ENCODE measurements at places on chromosomes 3 and 15.

DNA sequence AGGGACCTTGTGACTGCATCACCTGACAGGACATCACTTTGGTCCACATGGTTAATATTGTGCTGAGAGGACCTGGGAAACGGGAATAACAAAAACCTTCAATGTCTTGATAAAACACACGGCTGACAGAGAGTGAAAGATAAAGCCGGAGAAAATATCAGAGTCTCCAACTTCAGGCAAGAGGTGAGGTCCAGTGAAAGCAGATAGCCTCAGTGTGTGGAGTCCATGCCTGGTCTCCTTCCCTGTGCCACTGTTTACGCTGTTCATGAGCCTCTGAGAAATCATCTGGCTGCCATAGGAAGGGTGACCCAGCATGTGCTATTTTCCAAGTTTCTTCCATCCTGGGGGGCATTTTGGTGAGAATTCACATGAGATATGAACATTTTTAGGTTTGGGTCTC, 39.8 kb downstream of the CCR3 start:
- no peak for DNase-seq

DNA sequence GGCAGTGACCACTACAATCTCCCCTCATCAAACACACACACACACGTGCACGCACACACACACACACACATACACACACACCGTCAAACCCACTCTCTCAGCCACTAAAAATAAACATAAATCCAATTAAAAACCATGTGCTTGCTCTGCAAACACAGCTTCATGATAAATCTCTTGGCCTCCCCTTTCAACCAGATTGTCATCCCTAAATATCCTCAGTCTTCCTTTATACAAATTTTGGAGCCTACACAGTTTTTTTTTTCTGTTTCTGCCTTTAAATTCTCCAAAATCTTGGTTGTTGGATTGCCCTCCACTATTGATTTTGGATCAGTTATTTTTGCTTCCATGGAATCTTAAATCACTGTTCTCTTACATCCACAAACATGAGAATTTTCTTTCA, 245.6 kb downstream of the SATB1 start:
- DNase-seq = no peak

DNA sequence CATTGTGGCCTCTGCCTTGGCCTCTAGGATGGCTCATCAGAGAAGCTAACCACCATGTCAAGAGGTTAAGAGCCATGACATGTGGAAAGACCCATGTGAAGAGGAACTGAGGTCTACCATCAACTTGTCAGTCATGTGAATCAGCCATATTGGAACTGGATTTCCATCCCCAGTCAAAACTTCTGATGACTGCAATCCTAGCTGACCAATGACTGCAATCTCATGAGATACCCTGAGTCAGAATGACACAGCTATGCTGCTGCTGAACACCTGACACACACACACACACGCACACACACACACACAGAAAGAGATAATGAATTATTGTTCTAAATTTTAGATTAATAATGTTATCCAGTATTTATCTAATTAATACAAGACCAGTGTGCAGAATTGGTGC, 337.5 kb upstream of the LMCD1 start:
- DNase-seq = no peak

DNA sequence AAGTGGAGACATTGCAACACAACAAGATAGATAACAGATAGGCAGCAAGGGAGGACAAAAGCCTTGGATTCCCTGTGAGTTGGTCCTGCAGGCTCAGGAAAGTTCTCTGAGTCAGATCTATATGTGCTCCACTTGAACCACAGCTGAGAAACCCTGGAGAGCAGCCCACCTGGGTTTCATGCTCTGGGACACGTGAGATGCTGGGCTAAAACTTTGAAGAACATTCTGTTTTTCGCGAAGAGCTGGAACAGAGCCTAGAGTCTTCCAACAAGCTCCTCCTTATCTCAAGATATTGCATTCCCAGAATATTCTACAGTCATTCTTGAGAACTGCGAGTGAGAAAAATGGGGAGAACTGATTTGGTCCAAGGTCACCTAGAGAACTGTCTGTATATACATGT, 583.0 kb upstream of the ROBO1 start:
- DNase-seq = no peak

GRCh38 chr3:42503251-42503924, 945 bp downstream of the VIPR1 start:
- no peak for DNase-seq

DNA sequence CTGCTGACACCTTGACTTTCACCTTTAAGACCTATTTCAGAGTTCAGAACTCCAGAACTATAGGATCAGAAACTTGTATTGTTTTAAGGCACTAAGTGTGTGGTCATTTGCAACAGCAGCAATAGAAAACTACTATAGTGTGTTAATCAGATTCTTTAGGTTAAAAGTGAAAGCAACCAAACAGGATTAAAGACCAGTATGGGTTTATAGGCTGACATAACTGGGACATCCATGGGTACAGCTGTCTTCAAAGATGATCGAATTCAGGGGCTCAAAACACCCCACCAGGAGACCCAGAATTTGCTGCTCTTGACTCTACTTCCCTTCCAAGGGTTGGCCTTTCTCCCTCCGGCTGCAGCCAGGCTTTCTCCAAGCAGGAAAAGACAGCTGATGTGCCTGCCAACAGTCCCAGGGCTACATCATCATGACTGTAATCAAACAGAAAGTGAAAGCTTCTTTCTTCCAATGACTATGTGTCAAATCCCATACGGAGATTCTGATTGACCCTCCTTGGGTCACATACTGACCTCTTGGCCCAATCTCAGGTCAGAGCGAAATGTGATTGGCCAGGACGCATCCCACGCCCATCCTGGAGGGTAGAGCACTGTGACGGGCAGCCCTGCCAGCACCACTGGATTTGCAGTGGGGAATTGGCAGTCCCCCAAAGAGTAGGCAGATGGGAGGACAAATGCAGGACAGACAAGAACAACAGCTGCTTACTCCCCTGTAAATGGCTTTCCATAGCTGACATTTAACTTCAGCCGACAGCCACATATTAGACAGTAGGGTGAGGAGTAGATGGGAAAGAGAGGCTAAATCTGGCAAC, 51.4 kb upstream of the RNF7 start:
- DNase-seq = no peak

DNA sequence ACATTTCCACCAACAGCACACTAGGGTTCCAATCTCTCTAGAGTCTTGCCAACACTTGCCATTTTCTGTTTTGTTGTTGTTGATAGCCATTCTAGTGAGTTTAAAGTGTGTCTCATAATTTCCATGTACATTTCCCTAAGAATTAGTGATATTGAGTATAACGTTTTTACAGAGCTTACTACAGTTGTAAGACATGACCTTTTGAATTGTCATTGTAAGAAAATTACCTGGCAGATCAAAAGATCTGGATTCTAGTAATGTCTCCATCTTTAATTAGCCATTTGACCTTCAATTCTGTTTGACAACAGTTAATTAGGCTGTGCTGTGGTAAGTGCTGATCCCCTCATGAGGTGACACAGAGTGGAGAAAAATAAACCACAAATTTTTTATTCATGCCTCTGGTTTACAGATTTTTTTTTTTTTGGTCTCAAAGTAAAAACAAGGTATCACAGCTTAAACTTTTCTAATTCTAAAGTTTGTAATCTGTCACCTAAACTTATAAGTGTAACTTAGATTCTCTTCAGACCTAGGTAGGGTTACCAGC, 20.9 kb downstream of the MCTP2 start:
- DNase-seq = no peak

DNA sequence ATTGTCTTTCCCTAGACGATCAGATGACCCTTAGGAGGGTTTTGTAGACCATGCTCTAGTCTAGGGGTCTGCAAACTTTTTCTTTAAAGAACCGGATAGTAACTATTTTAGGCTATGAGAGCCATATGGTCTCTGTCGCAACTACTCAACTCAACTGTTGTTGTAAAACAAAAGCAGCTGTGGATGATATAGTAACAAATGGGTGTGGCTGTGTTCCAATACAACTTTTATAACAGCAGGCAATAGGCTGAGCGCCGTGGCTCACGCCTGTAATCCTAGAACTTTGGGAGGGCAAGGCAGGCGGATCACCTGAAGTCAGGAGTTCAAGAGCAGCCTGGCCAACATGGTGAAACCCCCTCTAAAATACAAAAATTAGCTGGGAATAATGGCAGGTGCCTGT, 6.1 kb upstream of the CMTM6 start:
- DNase-seq = no peak

DNA sequence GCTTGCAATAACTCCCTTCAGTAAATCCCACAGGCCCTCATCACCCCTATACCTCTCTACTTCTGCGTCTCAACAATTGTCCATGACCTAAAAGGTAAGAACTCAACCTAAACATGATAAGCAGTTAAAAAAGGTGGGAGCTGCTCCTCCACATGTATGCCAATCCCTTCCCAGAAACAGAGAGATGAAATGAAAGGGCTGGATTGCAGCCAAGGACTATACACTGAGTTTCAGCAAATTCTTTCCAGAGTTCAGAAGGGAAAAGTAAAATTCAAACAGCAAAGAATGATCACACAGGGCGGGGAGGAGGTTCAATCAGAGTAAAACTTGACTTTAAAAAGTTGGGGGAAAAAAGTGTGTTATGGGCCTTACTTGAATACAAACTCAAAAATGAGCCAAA, 27.5 kb downstream of the PLOD2 start:
- no peak for DNase-seq

DNA sequence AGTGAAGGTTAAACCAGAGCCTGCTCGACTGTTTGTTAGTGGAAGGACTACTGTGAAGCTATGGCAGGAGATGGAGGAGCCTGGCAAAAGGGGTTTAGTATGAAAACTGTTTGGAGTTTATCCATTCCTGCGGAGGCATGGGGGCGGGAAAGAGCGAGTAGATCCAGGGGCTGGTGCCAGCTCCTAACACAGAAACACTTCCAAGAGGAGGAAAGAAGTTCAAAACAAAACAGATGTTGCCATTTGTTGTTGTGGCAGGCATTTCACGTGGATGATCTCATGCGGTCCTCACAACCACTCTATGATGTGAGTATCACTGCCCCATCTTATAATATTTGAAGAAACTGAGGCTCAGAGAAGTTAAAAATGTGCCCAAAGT, 30.7 kb upstream of the KY start:
- no peak for DNase-seq

- no peak for DNase-seq
Measured at GRCh38 chr3:35946854-35947515, 307.7 kb downstream of the ARPP21 start.

DNA sequence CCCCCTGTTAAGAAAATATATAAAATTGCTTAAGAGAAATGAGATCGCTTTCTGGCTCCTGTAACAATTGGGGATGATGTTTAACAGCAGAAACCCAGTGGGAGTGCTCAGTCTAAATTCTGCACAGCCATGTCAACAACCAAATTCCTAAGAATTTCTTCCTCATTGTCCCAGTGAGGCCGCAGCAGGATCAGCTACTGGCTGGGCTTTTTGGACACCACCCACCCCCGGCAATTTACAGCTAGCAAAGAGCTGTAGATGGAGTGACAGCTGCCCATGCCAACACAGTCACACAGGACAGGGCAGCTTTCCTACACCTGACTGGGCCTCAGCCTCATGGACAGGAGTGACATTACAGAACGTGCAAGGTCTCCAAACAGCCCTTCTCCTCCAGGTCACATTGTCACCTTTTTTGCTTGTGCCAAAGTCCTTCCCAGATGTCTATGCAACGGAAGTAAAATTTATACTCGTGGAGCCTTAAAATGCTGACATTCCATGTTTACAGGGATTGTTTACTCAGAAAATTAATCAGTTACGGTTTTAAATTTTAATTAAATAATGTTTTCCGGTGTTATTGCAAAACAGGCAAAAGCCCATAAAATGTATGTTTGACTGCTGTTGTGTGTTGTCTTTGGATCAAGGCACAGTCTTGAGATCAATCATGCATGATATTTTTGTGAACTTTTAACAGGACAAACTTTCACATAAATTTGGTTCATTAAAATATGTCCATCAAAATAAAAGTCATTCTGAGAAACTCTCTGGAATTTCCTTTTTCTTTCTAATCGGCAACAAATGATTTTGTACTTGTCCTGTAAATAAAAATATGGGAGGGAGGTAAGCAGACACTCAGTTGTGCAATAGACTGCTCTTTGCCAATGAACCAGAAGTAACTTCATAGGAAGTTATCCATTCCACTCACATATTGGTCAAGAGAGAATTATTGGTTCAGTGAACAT, 943.2 kb downstream of the MCTP2 start:
- DNase-seq = no peak

- no peak for DNase-seq
Measured at GRCh38 chr15:81507831-81508230, 133.8 kb upstream of the TMC3 start.

- DNase-seq = no peak
Measured at GRCh38 chr3:182115328-182116015, 403.7 kb downstream of the SOX2 start.

- DNase-seq = no peak
Measured at GRCh38 chr3:197847866-197848401, 56.9 kb downstream of the LRCH3 start.

DNA sequence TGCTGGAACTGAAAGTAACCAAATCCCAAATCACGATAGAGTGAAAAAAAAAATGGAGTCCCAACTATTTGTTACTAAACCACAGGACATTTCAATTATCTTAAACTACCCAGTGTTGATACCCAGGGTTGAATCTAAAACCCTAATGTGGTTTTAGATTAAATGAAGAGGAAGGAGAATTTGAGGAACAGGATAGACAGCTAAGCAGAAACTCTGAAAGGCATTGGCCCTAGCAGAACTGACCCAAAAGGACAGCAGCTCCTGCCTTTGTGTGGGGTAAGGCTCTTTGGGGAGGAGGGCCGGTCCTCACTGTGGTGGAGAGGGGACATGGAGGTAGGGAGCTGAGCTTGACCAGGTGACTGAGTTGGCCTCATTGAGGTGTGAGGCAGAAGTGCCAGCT, 30.7 kb upstream of the SNRK start:
- DNase-seq = no peak
